Thoracic aorta (tissue), 2 donors: ENCODE measurements at places on chromosomes 5 and 9.

DNA sequence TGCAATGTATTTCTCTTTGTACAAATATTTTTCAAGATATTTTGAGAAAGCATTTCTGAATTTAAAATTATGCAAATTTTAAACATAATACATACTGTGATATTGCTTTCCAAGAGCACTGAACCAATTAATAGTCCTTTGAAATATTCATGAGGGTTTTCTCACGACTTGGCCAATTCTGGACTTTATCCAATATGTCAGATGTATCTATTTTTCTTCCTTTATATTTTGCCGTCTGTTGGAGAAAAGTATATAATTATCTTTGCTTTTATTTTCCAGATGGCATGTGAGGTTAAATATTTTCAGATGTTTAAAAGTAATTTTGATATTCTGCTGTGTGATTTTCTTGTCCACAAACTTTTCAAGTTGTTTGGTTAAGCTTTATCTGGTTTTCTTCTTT lies 378.9 kb downstream of the SLCO4C1 start:
- DNase-seq = no peak

- no peak for DNase-seq
Observed at GRCh38 chr5:151730381-151730780, 28.1 kb downstream of the ATOX1 start.

- DNase-seq = no peak
Observed at GRCh38 chr5:52457810-52458209, 329.9 kb upstream of the ITGA1 start.

DNA sequence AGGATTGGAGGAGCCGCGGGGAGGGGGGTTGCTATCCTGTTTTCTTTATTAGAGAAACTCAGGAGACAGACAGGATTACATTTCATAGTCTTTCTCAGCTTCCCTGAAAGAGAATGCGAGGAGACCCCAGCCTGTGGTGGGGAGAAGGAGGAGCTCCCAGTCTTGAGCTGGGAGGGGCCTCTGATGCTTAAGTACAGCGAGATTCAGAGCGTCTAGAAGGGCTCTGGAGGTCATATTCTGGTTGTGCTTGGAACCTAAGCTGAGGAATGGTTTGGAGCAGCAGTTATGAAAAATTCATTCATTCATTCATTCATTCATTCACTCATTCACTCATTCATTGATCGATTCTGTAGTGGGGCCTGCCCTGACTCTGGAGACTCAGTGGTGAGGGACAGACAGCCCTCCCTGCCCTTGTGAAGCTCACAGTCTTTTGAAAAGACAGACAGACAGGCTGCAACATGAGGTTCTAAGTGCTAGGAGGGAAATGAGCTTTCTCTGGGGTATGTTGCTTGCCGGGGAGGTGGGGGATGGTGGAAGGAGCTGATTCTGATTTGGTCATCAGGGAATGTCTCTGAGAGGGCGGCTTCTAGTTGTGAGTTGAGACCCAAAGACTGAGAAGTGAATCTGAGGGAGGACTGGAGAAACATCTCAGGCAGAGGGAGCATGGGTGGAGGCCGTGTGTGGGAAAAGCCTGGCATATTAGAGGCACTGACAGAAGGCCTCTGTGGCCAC lies 2.5 kb upstream of the SPRY4 start:
- DNase-seq = no peak

DNA sequence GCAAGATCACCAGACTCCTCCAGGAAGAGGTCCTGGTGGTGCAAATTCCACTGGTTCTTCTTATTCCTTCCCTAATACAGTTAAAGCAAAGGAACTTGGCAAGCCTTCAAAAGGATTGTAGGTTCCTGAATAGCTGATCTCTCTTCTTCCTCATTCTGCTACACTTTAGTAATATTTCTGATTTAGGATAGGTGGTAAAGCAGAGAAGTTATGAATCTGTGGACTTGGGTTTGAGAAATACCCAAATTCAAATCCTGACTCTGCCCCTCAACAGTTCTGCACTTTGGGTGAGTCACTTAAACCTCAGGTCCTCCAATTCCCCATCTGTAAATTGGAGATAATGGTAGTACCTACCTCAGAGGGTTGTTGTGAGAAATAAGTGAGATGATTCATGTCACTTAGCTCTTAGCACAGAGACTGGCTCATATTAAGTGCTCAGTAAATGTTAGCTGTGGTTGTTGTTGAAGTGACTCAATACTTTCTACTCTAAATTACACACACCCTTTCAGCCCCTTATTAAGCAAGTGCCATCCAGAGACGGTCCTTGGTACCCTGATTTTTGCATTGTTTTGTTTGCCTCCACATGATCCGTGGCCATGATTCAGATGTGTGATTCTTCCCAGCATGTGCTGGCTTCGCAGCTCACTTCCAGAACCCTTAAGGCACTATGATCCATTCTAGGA lies 5.2 kb downstream of the SH3RF2 start:
- no peak for DNase-seq

DNA sequence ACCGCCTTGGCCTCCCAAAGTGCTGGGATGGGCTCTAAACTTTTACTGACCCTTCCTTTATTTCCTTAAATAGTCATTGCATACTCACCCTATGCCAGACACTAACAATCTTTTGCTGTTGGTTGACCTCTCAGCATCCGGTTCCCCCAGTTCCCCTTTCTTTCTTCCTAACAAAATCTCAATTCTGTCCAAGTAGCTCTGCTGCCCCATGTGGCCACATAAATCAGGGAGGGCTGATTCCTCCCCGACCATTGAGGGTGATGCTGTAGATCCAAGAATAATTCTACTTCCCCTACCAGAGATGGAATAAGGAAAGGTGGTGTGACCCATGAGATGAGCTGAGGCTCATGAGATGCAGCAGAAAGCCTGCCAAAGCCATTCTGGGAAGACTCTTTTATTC lies 315.3 kb upstream of the MSX2 start:
- no peak for DNase-seq

- no peak for DNase-seq
Observed at GRCh38 chr9:134938346-134939079, 20.8 kb upstream of the FCN1 start.

DNA sequence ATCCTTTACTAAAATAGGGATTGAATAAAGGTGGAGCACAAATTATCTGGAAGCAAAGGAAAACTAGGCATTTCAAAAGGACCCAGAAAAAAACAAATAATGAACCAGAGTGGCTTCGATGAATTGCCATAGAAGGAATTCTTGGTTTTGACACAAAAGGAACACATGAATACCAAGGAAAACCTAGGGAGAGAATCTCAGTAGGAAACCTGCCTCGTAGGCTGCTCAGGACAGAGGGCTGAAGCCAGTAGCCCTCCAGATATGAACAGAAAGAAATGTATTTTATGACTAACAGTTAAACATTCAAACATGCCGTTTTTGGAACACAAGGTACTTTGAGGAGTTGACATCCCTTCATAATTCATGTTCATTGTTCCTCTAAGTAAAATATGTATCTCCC lies 245.5 kb downstream of the SLF1 start:
- DNase-seq = no peak

DNA sequence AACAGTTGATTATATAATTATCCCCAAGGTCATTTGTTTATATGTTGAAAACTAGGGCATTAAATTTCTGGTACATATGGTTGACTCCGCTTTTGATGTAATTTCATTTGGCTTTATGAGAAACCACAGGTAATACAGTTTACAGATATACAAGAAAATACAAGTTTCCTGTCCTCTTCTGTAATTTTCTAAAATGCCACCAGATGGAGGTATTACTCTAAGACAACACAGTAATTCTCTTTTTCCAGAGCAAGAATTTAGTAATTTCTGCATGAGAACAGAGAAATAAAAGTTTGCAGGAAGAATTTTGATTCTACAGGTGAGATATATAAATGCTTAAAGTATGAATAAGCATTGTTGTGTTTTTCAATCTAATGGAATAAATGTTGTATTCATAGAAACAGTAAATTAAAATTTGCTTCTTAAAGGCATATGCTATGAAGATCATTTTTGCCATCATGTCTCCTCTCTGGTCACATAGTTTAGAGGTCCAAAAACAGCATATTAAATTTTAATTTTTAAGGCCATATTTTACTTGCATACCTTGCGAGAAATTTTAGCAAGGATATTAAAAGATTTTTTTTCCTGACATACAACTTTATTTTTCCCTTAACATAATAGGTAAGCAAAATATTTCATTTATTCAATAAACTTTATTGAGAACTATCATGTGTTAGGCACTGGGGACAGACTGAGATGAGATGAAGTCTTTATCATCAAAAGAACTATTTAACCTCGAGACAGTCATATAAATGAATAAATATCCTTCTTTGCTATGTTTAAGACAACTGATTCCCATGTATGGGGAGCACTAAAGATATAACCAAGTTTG lies 22.7 kb downstream of the CHD1 start:
- no peak for DNase-seq

GRCh38 chr5:94969174-94969573 lies 315.7 kb downstream of the MCTP1 start:
- no peak for DNase-seq

DNA sequence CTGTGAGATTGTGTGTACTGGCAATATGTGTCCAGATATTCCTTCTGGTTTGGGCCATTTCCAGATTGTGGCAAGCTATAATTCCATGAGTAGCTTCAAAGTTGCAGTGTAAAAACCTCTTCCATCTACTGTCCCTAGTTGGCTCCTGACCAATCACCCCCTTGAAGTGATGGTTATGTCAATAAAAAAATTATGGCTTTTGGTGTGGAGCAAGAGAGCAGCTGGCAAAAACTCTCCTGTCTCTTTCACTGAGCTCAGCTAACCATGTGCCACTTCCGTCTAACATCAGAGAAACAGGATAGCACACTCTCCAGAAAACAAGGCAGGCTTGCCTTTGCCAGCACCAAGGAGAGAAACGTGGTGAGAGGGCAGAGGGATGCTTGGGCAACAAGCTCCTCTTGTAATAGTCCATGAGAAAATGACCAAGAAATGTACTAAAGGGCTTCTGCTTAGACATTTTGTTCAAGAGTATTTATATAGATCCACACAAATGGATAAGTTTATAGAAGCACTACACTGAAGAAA lies 914.4 kb upstream of the SEMA6A start:
- no peak for DNase-seq

- DNase-seq = no peak
Observed at GRCh38 chr9:127905788-127906191, 6.4 kb upstream of the ST6GALNAC6 start.

GRCh38 chr9:89398621-89399020 lies 80.3 kb downstream of the SECISBP2 start:
- no peak for DNase-seq

- no peak for DNase-seq
Observed at GRCh38 chr5:97338729-97339128, 155.7 kb upstream of the RIOK2 start.

- no peak for DNase-seq
Observed at GRCh38 chr5:157574456-157575380, 857 bp downstream of the ADAM19 start.

DNA sequence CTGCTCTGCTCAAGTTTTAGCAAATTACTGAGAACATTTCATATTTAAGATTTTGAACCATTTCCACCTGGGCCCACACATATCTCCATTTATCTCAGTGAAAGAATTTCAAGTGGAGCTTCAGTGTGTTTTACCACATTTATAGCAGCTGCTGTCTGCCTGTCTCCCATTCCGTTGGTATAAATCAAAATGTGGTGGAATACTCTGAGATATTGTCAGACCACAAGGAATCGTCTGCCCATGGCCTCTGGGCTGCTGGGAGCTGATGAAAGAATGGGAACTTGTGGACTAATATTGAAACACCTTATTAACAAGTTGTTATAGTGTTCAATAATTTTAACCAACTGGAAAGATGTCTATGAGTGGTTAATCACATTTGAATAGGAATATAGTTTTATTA lies 33.3 kb downstream of the MAST4 start:
- DNase-seq = no peak

DNA sequence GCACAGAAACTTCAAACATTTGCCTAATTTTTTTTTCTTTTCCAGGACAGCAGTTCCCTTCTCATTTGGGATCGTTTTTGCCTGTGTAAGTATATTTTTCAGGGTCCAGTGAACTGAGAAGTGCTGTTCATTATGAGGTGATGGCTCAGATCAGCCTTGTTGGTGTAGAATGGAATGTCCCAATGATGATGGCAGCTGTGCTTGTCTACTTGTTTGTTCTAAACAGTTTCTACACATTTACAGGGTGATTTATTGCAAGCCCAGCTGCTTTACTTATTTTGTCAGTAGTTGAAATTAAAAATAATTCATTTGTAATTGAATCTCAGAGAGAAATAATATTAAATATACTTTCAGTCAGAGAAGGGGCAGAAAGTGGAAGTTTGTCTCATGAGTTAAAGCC lies 337.6 kb upstream of the SEMA6A start:
- no peak for DNase-seq
